ENCODE measurements at places on chromosomes 13 and 19.
A peak's percentile ranks its signal among the peaks of the same experiment; 100 is the strongest.

- no peak for DNase-seq
These were observed 3.0 kb downstream of the APOC2 start for GRCh38 chr19:44948763-44949374.

- DNase-seq = no peak
These were observed 10.1 kb downstream of the COPE start for GRCh38 chr19:18908917-18909619.

DNA sequence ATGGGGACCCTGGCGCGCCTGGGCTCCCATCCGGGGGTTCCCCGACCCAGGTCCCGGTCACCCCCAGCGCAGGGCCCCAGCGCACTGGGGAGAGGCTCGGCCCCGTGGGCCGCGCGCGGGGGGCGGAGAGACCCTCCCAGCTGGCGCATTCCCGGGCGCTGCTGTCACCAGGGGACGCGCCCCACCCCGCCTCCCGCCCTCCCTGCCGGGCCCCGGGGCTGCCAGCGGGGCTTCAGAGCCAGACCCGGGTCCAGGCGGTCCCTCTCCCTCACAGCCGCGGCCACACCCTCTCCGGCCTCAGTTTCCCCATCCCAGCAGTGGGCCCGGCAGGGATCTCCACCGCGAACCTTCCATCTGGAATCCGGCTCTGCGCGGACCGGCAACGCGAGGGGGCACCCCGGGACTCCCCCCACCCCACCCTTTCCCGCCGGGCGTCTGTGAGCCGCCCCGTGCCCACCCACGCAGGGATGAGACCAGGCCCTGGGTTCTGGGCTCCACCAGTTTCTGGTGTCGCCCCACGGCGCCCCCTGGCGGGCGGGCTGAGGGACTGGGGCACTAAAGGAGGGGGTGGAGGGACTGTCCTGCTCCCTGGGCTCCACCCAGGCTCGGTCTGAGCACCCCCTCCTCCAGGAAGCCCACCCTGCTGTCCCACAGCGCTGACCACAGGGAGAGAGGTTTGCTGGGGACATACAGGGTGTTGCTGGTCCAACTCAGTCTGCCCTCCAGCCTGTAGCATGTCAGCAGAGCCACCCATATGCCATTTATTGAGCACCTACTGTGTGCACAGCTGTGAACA, 878 bp upstream of the ADAMTSL5 start:
- peak; percentile 73 for DNase-seq

GRCh38 chr19:38063928-38064327, 156.9 kb downstream of the SIPA1L3 start:
- DNase-seq = no peak

DNA sequence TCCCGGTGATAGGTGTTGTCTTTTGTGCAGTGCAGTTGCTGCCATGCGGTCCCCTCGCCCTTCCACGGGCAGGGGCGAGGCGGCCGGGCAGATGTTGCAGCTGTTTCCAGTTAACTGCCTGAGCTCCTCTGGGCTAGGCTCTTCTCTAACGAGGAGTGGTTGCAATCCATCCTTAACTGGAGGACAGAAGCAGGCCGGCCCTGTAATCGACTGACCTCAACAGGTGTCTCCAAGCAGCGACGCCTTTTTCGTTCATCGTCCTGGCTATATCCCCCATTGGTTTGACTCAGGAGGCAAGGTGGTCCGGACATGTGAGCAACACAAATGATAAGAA, 1.9 kb upstream of the TSC22D1 start:
- no peak for DNase-seq

DNA sequence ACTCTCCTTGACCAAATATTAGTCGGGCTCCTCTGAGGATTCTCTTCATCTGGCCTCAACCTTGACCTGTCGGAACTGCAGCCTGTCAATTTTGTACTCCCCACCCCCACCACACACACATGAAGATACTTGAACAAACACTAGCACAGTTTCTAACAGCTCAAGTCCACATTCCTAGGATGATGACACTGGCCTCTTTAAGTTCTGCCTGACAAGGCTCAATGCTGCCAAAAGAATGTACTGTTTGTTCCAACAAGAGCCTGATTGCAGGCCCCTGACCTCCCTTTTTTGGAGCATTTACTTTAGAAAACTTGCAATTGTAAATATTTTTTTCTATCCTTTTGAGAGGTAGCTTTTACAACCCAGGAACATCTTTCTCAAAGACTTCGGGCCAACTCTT, 169.2 kb upstream of the IRS2 start:
- no peak for DNase-seq

- DNase-seq = no peak
These were observed 717 bp upstream of the NALCN start for GRCh38 chr13:101417043-101417406.

GRCh38 chr13:30576528-30576927, 41.2 kb upstream of the USPL1 start:
- peak; percentile 22 for DNase-seq

DNA sequence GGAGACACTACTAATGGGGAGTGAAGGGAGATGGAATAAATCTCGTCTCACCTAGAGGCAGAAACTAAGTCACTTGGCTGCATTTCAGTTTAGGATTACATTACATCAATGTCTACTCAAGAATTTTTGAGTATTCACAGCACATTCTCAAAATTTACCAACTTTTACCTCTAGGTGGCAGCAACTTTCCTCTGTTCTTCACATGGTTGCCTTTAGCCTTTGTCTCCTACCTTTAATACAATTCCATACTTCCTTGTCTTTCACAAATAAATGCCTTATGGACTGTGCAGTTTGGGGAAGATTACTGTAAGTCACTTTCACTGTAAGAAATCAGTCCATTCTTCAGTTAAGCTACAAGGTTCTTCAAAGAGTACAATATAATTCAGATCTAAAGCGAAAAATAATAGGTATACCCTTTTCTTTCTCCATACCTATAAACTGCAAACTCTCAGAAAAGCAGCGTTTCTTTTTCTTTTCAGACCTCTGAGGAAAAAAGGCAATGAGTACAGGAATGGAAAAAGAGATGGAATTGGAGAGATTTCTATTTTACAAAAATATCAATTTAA, 379.4 kb downstream of the KLF12 start:
- no peak for DNase-seq

DNA sequence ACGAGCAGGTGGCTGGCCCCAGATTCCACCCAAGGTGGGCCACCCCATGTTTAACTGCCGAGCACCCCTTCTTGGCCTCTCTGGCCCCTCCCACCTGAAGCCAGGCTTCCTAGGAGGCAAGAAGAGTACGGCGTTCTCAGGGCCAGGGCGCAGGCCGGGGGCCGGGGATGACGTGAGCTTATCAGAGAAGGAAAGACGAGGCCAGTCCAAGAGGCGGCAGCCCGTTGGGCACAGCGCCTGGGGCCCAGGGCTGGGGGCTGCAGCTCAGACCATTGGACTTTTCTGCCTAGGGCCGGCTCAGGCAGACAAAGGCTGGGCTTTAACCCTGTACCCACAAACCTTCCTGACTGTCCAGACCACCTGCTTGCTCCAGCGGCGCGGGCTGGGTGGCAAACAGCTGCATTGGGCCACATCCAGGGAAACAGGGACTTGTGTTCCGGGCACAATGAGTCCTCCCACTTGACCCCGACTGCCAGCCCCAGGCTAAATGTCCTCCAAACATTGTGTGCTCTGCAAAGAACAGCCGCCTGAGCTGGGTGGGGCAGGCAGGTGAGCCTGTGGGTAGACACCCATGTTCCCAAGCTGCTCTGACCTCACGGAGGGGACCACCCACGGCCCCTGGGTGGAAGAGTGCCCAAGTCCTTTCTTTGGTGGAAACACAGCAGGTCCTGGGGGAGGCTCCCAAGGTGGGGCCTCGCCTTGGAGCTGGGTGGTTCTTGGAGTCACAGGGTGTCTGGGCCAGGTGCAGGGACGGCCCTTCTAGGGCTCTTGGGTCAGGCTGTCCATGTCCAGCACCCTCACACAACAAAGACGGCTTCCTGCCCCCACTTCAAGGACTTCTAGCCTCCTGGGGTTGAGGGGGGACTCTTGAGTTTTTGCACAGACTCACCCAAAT, 21.9 kb downstream of the COMP start:
- DNase-seq = no peak

DNA sequence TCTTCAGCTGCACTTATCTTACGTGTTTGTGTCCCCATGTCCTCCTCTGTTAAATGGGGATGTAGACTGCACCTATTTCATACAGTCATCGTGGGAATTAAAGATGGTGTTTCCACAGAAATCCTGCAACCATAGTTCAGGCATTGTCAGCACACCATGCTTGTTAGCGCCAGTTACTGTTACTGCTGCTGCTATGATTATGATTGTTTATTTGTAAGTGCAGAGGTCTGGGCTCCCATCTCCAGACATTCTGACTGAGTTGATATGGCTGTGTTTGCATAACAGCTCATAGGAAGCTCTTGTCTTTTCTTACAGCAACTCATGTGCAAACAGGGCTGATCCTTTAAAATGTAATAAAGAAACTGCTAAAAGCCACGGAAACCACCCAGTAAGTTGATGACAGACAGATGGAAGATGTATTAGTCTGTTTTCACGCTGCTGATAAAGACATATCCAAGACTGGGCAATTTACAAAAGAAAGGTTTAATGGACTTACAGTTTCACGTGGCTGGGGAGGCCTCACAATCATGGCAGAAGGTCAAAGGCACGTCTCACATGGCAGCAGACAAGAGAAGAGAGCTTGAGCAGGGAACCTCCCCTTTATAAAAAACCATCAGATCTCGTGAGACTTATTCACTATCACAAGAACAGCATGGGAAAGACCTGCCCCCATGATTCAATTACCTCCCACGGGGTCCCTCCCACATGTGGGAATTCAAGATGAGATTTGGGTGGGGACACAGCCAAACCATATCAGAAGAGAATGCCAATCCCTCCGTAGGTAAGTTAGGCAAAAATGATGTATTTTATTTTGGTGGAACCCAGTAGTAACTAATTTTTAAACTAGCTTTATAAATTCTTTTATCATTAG, 1.6 kb downstream of the ZSCAN5A start:
- DNase-seq = no peak

DNA sequence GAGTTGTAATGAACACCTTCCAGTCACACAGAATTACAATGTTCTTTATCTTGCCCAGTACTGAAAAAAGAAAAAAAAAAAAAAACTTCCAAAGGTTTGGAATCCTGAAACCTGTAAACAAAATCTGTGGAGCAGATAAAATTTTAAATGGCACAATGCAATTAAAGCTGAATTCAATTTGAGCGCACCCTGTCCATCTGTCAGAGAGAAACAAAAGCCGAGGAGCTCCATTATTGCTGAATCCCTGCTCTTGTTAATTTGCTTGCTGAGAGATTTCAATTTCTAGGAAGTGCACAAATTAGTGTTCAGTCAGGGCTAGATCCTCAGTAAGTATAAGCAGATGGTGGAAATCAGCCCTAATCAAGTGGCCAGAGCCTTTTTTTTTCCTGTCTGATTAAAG, 65.2 kb downstream of the DACH1 start:
- no peak for DNase-seq

GRCh38 chr13:41313659-41314197, 2.7 kb downstream of the NAA16 start:
- no peak for DNase-seq

DNA sequence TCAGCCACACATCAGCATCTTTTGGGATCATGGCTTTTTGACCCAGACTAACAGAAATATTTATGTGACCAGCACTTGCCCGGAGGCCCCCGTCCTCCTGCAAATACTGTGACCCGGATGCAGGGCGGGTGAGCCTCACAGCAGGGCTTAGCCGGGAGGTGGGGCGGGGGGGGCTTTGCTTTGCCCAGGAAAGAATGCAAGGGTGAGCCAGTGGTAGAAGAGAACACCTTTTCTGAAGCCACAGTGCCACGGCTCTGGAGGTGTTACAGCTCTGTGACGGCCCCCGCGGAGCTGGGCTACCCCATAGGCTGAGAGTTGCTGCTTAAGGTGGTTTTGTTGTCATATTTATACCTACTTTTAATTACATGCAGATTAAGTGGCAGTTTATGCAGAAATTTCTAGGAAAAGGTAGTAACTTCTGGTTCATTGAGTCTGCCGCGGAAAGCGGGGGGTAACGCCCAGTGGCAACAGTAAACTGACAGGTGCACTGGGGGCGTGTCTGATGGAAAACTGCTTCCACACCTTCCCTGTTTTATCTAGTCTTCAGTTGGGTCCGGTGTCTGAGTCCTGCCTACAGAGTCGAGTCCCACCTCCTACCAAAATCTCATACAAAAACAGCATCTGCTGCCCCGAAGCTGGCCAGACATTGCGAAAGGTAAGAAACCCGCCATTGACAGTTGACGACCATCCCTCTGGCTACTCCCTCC, 187.9 kb downstream of the TEX29 start:
- DNase-seq = no peak

GRCh38 chr13:100836711-100837110, 162.1 kb upstream of the TMTC4 start:
- DNase-seq = no peak

GRCh38 chr19:9847087-9847671, 12.1 kb downstream of the PIN1 start:
- DNase-seq = peak; percentile 63

DNA sequence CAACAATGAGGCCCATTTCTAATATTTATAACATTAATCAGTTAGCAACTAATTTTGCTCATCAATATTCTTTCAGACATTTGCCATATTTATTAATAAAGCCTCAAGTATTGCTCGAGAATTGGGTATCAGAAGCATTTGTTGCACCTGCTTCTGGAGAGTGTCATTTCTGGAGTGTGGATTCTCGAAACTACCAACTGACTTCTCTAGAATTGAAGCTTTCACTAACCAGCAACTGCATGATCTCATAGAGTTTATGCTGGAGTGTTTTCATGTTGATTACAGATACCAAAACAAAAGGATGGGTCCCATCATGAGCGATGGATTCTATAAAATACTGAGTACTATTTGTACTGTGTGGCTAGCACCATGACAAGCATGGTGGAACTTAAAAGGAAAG, 121.0 kb upstream of the SLC7A1 start:
- DNase-seq = no peak

DNA sequence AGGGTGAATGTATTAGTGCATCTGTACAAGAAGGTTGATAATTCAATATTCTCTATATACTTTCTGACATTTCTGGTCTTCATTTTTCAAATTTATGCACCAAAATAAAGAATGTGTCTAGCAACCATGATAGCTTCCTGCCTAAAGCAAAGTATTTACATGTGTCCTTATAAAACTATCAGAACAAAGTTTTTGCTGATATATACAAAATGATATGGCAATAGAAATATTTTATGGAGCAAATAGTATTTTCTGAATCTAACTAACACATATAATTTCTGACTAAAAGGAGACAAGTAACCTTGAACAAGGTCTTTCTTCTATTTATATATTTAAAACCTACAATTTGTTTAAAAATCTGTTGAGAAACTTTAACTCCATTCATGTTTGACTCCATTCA, 184.9 kb downstream of the DIAPH3 start:
- DNase-seq = no peak

DNA sequence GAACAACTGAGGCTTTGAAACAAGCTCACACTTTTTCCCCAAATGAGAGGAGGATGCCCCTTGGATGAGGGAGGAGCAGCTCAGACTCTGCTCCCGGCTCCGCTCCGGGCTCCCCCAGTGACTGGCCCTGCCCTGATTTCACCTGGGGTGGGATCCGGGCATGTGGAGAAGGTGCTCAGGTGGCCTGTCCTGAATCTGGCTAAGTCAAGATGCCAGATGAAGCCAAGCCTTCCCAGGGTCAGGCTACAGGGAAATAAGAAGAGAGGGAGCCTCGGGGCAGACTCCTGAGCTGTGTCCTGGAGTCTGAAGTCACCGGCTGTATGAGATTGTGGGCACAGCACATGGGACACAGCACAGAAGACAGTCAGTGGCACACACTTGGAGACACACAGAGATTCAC, 10.3 kb downstream of the CEACAM5 start:
- no peak for DNase-seq

- peak; percentile 79 for DNase-seq
These were observed at the start of gene CTXN1 for GRCh38 chr19:7926021-7926726. Gene CTXN1 (minus strand): TSS chr19:7926135. CDS start chr19:7925538, 597 bp downstream.

Measured in activated naive CD4-positive, alpha-beta T cell treated with anti-CD3 and anti-CD28 coated beads, Interleukin-2, amount 50 U/mL, for 16 hours (primary cell).